ENCODE measurements at places on chromosomes 2 and 18.
A peak's percentile ranks its signal among the peaks of the same experiment; 100 is the strongest.

GRCh38 chr2:9720352-9721093 is 89.7 kb upstream of the YWHAQ start:
- DNase-seq, result peak; percentile 84

DNA sequence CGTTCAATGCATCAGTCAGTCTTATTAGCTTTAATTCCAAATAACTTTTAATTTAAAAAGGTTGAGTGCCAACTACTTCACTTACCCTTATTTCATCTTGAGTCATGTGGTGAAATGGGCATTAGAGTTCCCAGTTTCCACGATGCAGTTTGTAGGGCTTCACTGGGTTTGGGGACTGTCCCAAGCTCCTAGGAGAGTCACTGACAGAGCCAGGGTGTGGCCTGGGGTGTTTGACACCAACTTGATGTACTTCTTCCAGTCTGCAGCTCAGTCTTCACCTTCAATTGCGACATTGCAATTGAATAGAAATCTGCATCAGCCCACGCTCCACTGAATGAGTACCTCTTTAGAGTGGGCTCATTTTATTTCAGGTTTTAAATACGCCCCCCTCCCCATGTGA is 165.3 kb downstream of the ARL4C start:
- DNase-seq, result no peak

DNA sequence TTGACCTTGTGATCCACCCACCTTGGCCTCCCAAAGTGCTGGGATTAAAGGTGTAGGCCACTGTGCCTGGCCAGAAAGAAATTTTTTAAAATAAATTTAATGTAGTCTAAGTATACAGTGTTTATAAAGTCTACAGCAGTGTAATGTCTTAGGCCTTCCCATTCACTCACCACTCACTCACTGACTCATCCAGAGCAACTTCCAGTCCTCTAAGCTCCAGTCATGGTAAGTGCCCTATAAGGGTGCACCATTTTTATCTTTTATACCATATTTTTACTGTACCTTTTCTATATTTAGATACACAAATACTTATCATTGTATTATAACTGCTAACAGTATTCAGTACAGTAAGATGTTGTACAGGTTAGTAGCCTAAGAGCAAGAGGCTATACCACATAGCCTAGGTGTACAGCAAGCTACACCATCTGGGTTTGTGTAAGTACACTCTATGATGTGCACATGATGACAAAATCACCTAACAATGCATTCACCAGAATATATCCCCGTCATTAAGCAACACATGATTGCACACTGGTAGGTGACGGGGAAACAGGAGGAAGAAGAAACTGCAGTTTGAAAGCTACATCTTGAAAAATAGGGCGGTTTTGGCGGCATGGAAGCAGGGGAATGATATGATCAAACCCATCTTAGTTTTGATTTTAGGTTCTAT is 105.1 kb upstream of the ITGB6 start:
- DNase-seq, result no peak

GRCh38 chr2:187415449-187415848 is 32.6 kb downstream of the CALCRL start:
- DNase-seq, result no peak

- peak; percentile 1 for DNase-seq
These were observed 593 bp downstream of the ZNF514 start for GRCh38 chr2:95158891-95159619.

- DNase-seq, result no peak
These were observed 24.7 kb downstream of the TLK1 start for GRCh38 chr2:171136024-171136423.

DNA sequence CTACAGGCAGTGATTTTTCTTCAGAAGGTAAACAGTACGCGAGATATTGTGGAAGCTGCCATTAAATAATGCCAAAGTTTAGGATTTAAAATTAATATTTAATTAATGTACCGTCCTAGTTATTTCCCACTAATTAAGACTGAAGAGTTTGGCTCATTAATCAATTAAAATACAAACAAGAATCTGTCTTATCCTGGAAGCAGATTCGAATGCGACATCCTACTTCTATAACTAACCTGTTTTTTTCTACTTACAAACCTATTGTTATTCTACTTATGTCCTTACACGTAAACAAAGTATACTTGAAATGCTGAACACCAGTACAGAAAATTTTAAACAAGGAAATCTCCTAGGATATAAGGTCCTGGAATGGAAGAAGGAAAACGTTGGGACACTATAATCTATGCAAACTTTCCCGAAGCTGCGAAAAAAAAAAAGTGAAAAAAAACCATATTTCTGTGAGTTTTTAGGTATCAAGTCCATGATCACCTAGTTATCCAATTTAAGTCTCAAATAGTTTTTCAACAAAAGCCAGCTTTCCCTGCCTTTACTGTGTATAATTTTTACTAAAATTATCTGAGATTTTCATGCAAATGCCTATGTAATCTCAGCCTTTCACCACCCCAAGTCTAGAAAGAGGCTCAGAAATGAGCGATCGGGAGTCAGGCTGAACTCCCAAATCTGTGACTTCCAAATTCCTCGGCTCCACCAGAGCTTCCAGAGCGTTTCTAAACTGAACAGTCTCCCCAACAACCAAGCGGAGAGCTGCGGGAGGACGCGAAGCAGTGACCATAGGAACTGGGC is 1.2 kb upstream of the C2orf15 start:
- DNase-seq, result peak; percentile 5

DNA sequence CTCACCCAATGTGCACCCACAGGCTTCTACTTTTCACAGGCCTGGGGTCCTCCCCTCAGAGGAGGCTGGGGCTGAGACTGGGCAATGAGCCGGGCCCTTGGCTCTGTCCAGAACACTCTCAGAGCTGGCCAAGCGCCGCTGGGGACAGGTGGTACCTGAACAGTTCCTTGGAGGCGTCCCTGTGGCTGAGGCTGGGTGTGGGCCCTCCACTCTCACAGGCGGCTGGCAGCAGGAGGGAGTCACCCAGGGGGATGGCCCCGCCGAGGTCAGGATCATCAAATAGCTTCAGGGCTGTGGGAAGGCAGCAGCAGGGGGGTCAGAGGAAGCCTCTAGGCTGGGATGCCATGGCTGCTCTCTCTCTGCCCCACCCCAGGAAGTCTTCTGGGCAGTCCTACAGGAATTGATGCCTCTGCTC is 27.1 kb downstream of the HS1BP3 start:
- no peak for DNase-seq

GRCh38 chr2:12156349-12156748 is 409.9 kb downstream of the LPIN1 start:
- no peak for DNase-seq

- DNase-seq, result no peak
These were observed 46.6 kb upstream of the HNRNPA3 start for GRCh38 chr2:177165721-177166711.

- no peak for DNase-seq
These were observed 1534.5 kb downstream of the DPP10 start for GRCh38 chr2:115976916-115977315.

GRCh38 chr2:225173909-225174308 is 131.6 kb upstream of the DOCK10 start:
- peak; percentile 40 for DNase-seq

DNA sequence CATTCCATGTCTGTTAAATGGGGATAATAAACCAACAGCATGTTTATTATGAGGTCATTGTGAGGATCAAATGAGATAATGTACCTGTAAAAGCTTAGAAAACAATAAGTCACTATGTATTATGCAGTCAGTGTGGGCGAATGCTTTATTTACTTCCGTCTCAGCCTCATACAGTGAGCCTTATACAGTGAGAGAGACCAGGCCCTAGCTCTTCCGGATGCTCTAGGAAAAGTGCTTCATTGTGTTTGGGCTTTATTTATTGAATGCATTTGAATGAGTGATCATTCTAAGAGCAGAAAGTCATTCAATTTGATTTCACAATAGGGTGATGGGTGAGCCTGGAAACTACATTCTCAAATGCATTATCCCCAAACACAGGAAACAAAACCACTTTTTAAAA is 603.9 kb upstream of the FANCL start:
- no peak for DNase-seq

- no peak for DNase-seq
These were observed 334.7 kb upstream of the SLC8A1 start for GRCh38 chr2:40786636-40787035.

DNA sequence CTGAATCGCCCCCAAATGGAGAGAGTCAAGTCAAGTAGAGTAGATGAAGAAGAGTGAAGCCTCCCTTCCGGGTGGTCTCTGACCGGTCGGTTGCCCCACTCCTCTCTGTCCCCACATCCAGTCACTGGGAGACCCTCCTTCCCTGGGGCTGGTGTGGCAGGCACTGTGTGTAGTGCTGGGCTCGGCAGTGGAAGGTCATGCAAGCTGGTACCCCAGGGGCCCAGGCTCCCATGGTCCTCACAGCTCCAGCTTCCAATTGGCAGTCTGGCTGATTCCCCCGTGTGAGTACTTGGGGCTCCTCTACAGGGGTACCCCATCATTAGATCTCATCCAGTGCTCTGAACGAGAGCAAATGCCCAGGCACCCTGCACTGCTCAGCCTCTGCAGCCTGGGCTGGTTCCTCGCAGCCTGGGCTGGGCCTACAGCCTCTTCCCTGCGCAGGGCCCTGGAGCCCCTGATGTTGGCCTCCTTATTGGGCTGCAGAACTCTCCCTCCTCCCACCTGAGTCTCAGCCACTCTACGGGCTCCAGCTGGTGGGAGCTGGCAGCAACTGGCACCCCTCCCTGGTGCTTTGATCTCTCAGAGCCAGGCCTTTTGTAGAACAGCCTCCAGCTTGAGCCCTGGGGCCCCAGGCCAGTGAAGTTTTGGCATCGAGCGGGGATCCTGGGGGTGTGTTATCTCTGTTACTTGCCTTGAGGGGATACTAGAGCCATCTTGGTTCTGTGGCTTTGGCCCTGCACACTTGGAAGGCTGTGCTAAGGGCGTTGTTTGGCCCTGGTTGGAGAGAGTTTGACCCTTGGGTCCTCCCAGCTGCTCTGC is 187.8 kb upstream of the HDAC4 start:
- no peak for DNase-seq

DNA sequence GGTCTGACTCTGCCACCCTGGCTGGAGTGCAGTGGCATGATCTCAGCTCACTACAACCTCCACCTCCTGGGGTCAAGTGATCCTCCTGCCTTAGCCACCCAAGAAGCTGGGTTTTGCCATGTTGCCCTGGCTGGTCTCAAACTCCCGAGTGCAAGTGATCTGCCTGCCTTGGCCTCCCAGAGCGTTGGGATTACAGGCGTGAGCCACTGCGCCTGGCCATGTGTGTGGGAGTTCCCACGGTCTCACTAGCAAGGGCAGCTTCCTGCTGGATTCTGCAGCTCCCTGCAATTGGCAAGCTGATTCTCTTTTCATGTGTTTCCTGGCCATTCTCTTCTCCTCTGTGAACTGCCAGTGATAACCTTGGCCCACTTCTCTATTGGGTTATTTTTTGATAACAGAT is 84.0 kb downstream of the USP40 start:
- no peak for DNase-seq

DNA sequence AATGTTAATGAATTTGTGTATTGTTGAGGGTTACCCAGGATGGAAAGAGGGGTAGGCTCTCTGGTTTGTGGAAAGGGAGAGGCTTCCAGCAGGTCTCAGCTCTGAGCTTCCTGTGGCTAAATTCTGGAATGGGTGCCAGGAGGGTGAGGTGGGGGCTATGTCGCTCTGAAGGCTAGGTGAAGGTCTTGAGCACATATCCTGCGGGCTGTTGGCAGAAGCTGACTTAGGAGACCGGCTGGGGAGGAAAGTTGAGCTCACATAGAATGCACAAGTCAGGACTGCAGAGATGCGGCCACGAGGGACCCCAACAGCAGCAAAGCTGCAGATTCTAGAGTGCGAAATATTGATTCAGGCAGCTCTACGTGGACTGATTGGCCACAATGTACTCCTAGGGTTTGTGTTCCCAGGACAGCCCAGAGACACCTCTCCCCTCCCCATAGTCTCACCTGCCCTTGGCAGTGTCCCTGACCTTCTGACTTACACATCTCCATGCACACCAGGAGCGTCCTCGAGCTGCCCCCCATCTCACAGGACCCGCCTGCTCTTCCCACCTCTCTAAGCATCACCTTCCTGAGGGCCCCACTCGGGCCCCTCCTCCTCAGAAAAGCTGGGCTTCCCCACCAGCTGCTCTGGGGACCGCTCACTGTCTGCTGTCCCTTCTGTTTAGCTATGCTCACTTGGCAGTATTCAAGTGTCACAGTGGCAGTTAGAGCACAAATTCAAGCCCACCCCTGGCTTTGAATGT is 72.6 kb downstream of the ALK start:
- DNase-seq, result no peak

DNA sequence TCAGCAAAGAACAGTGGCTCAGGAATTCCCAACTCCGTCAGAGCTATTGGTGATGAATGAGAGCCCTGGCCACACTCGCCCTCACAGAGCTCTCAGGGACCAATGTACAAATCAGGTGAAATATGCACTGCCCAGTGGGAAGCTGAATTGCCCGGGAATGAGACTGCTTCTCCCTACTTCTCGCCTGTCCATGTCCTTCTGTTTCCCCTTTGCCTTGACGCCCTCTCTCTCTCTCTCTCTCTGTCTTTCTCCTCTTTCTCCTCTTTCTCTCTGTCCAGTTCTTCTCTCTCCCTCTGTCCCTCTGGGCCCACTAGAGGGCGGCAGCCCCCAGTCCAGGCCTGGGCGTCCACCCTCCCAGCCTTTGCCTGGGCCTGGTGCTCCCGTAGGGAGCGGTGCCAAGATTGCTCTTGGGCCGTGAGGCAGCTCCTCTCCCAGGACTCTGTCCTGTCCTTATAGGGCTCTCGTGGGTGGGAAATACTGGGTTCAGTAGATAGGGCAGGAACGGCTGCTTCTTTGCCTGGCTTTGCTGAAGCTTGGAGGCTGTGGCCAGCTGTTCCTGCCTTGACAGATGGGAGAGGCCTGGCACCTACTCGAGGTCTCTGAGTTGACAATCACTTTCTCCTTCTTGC is 28.4 kb upstream of the PUM2 start:
- DNase-seq, result peak; percentile 68

DNA sequence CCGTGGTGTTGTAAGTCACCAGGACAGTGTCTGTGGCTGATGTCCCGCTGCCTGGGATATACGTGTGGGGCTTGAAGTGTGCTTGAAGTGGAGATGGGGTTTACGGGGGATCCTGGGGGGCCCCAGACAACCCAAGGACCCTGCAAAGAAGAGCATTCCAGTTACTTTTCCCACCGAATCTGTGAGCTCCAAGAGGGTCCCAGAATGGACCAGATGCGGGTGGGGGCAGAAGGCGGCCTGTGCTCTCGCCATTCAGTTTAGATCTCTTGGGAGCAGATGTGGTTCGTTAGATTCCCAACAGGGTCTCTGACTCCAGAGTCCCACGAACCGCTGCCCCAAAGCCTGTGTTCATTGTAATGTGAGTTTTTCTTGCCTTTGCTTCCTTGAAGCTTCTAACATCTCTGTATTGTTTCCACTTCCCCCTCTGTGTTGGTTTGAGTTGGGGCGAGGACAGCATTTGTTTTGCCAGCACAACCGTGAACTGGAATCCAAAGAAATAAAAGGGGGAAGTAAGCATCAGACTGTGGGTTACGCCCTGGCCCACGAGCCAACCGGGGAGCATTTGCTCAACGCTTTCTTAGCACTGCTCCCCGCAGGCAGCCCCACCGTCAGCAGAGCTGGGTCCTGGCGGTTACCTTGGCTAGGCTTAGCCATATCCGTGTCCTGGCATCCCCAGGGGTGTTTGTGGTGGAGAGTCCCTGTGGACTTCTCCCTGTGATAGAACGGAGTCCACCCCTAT is 92.1 kb downstream of the SH3BP4 start:
- no peak for DNase-seq

Measured in NCI-H1694 (cell line).